ENCODE measurements at places on chromosomes 6 and 20. TPM values are rescaled to one million over a fixed set of nuclear protein-coding genes. Genes with fewer than 3 reads are reported as not detected.

DNA sequence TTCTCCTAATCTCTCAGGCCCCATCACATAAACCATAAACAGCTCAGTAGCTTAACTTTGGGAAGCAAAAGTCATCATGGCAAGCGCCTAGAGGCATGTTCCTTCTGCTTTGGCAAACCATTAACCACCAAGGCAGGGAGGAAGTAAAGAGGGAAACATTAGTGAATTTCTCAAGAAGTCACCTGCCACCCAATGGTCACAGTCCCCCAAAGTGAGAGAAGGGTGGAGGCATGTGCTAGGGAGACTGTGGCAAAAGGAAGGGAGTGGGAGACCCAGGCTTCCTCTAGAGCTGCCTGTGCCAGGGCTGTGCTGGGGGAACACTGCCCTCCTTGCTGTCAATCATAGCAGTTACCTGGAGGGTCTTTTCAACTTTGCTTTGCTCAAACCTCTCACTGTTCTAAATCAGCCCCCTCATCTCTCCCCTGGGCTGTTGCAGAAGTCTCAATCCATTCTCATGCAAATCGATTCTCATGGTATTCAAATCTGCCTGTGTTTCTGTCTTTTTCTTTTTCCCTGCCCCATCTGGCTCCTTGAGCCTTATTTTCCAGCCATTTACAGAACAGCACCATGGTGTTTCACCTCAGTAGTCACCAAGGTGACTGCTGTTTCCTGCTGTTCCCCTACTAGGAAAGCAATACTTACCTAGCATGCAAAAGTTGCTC lies 1.8 kb upstream of the RNF24 start:
- no peak overlapping the region for H3K4me3 ChIP-seq
- H3K4me1 ChIP-seq: peaks cover 8% of the 10 kb centered on the region
- no peaks in the 10 kb centered on the region for H3K36me3 ChIP-seq
- peaks cover 5% of the 10 kb centered on the region for H3K27me3 ChIP-seq
- no peak overlapping the region for H3K27ac ChIP-seq

The NINL gene
- 24.8 TPM for total RNA-seq

GRCh38 chr20:23227976-23228375 lies 122.6 kb upstream of the NXT1 start:
- no peak overlapping the region for H3K4me3 ChIP-seq
- no peak overlapping the region for H3K27ac ChIP-seq
- H3K27me3 ChIP-seq: no peaks in the 10 kb centered on the region
- peaks cover 8% of the 10 kb centered on the region for H3K4me1 ChIP-seq
- no peaks in the 10 kb centered on the region for H3K36me3 ChIP-seq
- no peak for DNase-seq

DNA sequence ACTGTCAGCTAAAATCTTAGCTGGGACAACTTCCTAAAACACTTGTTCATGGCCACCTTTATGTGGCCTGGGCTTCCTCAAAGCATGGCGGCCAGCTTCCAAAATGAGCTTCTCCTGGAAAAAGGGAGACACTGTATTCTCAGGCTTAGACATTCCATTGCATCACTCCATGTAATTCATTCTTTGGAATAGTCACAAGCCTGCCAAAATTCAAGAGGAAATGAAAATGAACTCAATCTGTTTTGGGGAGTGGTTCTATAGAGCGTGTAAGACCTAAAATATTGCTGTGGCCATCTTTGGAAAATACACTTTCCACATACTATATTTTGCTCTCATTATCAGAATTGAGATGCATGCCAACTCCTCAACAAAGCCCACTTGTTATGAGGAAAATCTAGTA lies 687.0 kb downstream of the KIF16B start:
- no peak for DNase-seq
- H3K27ac ChIP-seq: no peak overlapping the region
- no peaks in the 10 kb centered on the region for H3K27me3 ChIP-seq
- H3K36me3 ChIP-seq: no peaks in the 10 kb centered on the region
- H3K4me1 ChIP-seq: no peaks in the 10 kb centered on the region
- no peak overlapping the region for H3K4me3 ChIP-seq

GRCh38 chr6:53679446-53679933 lies 13.9 kb upstream of the KLHL31 start:
- no peak overlapping the region for H3K27ac ChIP-seq
- peak; percentile 33 for DNase-seq
- H3K27me3 ChIP-seq: no peaks in the 10 kb centered on the region
- H3K4me1 ChIP-seq: no peaks in the 10 kb centered on the region
- H3K4me3 ChIP-seq: no peak overlapping the region

- no peaks in the 10 kb centered on the region for H3K4me1 ChIP-seq
- peaks cover 2% of the 10 kb centered on the region for H3K36me3 ChIP-seq
- no peak for DNase-seq
- no peak overlapping the region for H3K27ac ChIP-seq
- peaks cover 7% of the 10 kb centered on the region for H3K27me3 ChIP-seq
- H3K4me3 ChIP-seq: no peak overlapping the region
These were observed 20.9 kb downstream of the IGF2R start for GRCh38 chr6:159989492-159990480.

DNA sequence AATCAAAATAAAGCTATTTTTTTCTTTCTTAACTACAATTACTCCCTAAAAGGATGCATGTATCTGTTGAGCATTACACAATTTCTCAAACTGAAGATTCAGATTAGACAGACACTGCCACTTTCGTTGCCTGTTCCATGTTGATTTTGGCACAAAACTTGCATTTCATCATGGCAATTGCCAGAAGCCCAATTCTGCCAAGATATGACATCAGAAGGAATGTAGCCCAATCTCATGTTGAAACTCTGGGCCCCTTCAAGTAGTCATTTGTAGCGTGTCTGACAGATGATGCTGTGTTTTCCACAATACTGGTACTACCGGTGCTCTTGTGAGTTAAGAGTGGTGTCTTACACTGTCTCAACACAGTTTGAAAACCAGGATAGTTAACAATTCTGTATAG lies 705.4 kb downstream of the PTPRT start:
- H3K4me3 ChIP-seq: no peak overlapping the region
- no peaks in the 10 kb centered on the region for H3K36me3 ChIP-seq
- DNase-seq: no peak
- H3K27me3 ChIP-seq: no peaks in the 10 kb centered on the region

DNA sequence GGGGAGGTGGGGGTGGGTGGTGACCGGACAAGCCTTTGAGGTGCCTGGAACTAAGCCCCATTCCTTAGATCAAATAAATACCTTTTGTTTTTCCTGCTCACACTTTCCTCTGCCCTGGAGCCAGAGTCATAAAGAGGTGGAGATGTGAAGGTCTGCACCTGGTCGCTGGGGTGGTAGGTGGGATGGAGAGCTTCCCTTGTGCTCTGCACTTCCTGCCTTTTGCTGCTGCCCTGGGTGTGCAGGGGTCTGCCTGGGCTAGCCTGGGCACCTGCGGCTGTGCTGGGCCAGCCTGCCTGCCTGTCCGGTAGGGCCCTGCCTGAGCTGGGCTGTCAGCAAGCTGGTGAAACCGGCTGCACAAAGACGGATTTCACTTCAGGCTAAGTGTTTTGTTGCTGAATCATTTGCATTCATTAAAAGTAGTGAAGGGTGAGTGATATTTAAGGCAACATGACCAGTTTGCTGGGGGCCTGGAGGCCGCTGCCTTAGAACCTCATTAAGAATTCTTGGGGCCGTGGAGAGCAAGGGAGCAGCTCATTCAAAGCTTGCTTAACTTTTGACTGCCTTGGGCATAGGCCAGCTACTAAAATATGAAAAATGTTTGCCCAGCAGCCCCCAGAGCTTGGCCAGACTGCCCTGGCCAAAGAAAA lies 20.5 kb downstream of the PTK7 start:
- H3K4me3 ChIP-seq: no peak overlapping the region
- no peaks in the 10 kb centered on the region for H3K36me3 ChIP-seq
- peaks cover 14% of the 10 kb centered on the region for H3K4me1 ChIP-seq
- no peak overlapping the region for H3K27ac ChIP-seq

GRCh38 chr20:49540687-49541435 lies 27.1 kb downstream of the PTGIS start:
- H3K4me3 ChIP-seq: no peak overlapping the region
- no peaks in the 10 kb centered on the region for H3K36me3 ChIP-seq
- no peak overlapping the region for H3K27ac ChIP-seq
- H3K4me1 ChIP-seq: no peaks in the 10 kb centered on the region
- DNase-seq: no peak

The TNFRSF21 gene
- total RNA-seq: 40.6 TPM

DNA sequence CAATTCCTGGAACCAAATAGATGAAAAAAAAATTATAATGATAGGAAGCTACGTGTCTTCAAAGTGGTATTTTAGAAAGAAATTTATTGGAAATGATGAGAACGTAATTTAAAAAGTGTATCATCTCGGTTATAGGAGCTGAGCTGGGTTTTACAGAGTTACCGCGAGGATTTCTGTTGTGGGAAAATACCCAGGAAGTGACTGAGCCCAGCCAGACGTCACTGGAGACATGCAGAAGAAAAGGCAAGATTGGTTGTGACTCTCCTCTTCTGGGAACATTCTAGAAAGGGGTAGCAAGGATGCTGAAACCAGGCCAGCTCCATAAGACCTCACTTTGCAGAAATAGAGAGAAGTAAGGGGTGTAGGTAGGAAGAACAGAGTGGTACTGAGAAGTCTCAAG lies 95.9 kb upstream of the ADGRF1 start:
- peak; percentile 18 for DNase-seq
- no peaks in the 10 kb centered on the region for H3K36me3 ChIP-seq
- no peaks in the 10 kb centered on the region for H3K27me3 ChIP-seq
- H3K4me1 ChIP-seq: peaks cover 26% of the 10 kb centered on the region
- H3K4me3 ChIP-seq: no peak overlapping the region

GRCh38 chr6:1461207-1461606 lies 71.8 kb downstream of the FOXF2 start:
- no peaks in the 10 kb centered on the region for H3K27me3 ChIP-seq
- no peaks in the 10 kb centered on the region for H3K4me1 ChIP-seq
- H3K36me3 ChIP-seq: no peaks in the 10 kb centered on the region
- no peak overlapping the region for H3K27ac ChIP-seq
- H3K4me3 ChIP-seq: no peak overlapping the region
- no peak for DNase-seq

DNA sequence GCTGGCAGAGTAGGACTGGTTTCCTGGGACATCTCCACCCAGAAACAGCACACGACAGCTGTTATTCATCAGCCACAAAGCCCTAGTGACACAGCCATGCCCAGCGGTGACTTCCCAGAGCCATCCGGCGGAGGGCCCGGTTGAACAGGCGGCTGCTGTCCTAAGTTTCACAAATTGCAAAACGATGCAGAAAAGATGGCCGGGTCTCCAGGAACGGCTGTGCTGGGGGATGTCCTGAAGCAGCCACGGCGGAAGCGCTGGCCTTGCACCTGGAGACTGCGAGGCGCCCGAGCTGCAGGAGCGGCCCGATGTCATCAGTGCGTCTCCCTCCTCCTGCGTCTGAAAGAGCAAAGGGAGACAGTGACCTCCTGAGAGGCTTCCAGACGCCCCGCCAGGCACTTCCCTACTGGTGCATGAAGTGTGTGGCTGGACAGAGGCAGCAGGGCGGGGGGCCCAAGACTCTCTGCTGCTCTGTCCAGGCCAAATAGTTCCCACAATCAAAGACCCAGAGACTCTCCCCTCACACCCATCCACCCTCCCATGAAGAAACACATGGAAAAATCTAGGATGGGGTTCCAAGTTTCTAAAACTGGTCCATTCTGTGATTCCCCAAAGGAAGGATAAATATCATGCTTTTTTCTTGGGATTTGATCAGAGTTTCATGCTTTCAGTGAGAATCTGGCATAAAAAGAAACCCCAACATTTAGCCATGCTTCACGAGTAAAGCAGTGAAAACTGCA lies 44.0 kb downstream of the SSR1 start:
- peaks cover 3% of the 10 kb centered on the region for H3K27me3 ChIP-seq
- no peaks in the 10 kb centered on the region for H3K36me3 ChIP-seq
- H3K4me3 ChIP-seq: no peak overlapping the region
- H3K27ac ChIP-seq: no peak overlapping the region
- DNase-seq: no peak

The APOBEC2 gene
- total RNA-seq: not detected

DNA sequence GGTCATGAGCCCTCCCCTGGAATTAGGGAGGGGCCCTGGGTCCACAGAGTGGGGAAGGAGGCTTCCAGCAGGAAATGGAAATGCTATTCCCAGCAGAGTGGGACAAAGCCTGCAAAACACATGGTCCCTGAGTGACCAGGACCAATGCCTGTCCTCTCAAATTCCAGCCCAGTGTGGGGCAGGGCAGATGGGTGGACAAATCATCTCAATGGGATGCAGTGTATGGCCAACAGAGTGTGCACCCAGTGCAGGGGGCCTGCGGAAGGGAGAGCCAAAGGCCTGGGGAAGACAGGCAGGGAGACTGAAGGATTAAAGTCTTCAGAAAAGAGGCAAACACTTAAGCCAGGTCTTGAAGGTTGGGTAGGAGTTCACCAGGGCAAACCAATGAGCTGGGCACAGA lies 28.7 kb upstream of the PHACTR3 start:
- DNase-seq: no peak
- no peak overlapping the region for H3K4me3 ChIP-seq
- H3K36me3 ChIP-seq: no peaks in the 10 kb centered on the region
- H3K4me1 ChIP-seq: no peaks in the 10 kb centered on the region
- H3K27ac ChIP-seq: no peak overlapping the region
- peaks cover 2% of the 10 kb centered on the region for H3K27me3 ChIP-seq

GRCh38 chr6:133889557-133890403 lies 867 bp downstream of the TCF21 start:
- H3K4me3 ChIP-seq: no peak overlapping the region
- H3K27ac ChIP-seq: no peak overlapping the region
- H3K4me1 ChIP-seq: no peaks in the 10 kb centered on the region

The GCM1 gene
- total RNA-seq: not detected

DNA sequence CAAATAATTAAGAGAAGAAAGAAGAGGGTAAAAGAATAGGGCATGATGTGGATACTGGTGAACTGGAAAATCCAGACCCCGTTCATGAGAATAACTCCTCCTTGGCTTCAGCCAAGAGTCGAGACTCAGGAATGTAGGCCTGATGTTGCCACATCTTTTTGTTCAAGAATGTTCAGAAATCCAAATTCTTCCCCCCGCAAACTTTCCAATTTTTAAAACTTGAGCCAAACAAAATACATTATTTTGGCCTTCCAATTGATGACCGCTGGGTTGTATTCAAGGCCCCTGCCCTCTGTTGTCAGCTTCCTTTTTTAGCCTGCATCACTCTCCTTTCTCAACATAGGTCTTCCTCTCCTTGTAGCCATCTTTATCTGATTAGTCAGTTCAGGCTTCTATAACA lies 106.1 kb downstream of the TNFAIP3 start:
- H3K36me3 ChIP-seq: no peaks in the 10 kb centered on the region
- no peak overlapping the region for H3K27ac ChIP-seq
- no peaks in the 10 kb centered on the region for H3K27me3 ChIP-seq
- H3K4me3 ChIP-seq: no peak overlapping the region
- H3K4me1 ChIP-seq: no peaks in the 10 kb centered on the region
- no peak for DNase-seq

The MCCD1 gene
- total RNA-seq: not detected

- no peaks in the 10 kb centered on the region for H3K27me3 ChIP-seq
- no peak for DNase-seq
- H3K4me3 ChIP-seq: no peak overlapping the region
- no peak overlapping the region for H3K27ac ChIP-seq
- no peaks in the 10 kb centered on the region for H3K4me1 ChIP-seq
- H3K36me3 ChIP-seq: no peaks in the 10 kb centered on the region
These were observed 419.5 kb downstream of the DHX35 start for GRCh38 chr20:39381595-39381994.

The SGK2 gene
- total RNA-seq: 0.35 TPM

- H3K27ac ChIP-seq: peak overlapping the region; percentile 59
- H3K4me3 ChIP-seq: peak overlapping the region; percentile 88
These were observed 643 bp upstream of the MAP3K4 start for GRCh38 chr6:160990847-160991405.

All from endothelial cell of umbilical vein (primary cell).